ENCODE measurements at places on chromosomes 4 and X.

- no peak for DNase-seq
Observed at GRCh38 chr4:67101612-67102011, 443.7 kb downstream of the CENPC start.

DNA sequence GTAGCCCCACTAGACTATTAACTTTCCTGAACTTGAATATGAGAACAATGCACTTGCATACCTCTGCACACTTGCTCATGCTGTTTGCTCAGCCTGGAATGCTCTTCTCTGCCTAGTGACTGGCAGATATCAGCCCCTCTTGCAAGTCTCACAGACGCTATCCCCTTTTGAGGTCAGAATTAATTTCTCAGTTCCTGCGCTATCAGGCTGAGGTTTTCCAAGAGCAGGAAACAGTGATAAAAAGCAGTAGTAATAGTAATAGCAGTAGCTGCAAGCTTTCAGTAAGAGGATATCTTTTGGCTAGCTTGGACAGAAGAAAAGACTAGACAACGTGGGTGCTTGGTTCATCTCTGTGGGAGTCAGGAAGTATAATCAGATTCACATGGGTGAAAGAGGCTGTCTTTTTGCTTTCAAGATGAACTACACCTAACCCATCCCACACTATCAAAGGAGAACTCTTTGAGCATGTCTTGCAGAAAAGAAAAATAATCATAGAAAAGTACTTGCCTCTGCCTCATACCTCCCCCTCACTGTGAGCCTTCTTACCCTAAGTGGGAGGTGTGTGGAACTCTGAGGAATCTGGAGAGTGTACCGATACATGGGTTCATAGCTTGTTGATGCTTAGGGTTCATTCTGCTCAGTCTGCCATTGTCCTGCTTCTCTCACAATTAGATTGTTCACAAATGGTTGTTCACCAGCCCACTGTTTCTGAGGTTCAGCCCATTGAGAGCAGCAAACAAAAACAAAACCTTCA, 11.3 kb upstream of the DRP2 start:
- no peak for DNase-seq

- no peak for DNase-seq
Observed at GRCh38 chr4:122285285-122285684, 93.5 kb upstream of the ADAD1 start.

DNA sequence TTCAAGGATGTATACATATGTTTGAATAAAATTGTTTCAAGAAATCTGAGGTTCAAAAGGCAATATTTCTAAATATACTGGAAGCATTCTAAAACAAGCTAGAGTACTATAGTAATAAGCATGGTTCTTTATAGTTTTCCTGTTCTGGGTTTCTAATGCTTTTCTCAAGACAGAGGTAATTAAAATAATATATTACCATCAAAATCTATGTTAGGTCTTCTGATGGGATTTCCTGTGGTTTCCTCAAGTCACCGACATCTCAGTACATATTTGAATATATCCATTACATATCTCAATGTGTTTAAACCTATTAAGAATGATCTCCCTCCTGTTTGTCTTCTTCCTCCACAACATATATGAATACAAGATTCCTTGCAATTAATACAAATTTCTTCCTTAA, 25.6 kb downstream of the ARSJ start:
- no peak for DNase-seq
